ENCODE measurements at places on chromosomes 7 and 10.

GRCh38 chr7:48337012-48337621 is 165.9 kb downstream of the ABCA13 start:
- no peak for DNase-seq

- no peak for DNase-seq
These were observed 6.4 kb downstream of the SH2B2 start for GRCh38 chr7:102292813-102293798.

DNA sequence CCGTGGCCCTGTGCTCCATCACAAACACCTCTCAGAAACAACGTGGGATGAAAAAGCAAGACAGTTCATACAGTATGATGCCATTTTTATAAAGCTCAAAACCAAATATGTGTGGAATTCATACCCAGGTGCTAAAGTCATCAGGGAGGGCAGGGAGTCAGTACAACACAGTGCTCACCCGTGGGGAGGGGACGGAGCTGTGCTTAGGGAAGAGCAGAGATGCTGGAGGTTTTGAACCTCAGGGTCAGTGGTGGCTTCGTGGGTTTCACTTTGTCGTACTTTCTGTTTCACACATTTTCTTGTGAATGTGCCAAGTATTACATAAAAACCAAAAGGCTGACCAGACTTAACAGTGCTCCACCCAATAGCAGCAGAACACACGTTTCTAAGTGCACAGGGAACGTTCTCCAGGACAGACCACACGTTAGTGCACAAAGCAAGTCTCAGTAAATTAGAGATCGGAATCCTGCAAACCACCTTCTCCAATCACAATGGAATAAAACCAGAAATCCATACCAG is 21.2 kb downstream of the ZMIZ2 start:
- DNase-seq = no peak

DNA sequence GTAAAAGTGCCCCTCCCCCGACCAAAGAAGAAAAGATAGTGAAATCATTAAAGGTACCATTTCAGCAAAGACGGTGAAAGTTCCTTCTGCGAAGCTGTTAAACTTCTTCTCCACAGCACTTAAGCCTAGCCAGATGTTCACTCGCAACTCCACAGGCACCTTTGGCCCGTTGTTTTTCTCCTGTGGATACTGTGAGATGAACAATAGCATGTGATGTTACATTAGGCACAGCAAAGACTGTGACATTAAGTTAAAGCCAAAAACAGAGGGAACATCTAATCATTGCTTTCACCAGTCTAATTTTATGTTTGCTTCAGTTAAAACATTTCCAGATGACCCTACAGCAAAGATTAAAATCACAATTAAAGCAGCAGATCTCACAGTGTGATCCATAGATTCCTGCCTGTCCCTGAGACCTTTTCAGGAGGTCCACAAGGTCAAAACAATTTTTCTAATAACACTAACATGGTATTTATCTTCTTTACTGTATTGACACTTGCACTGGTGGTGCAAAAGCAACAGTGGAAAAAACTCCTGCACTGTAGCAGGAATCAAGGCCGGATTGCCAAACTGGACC is 112.5 kb downstream of the MYOF start:
- DNase-seq = no peak

- DNase-seq = no peak
These were observed 160.5 kb upstream of the TNRC18 start for GRCh38 chr7:5584096-5584495.

DNA sequence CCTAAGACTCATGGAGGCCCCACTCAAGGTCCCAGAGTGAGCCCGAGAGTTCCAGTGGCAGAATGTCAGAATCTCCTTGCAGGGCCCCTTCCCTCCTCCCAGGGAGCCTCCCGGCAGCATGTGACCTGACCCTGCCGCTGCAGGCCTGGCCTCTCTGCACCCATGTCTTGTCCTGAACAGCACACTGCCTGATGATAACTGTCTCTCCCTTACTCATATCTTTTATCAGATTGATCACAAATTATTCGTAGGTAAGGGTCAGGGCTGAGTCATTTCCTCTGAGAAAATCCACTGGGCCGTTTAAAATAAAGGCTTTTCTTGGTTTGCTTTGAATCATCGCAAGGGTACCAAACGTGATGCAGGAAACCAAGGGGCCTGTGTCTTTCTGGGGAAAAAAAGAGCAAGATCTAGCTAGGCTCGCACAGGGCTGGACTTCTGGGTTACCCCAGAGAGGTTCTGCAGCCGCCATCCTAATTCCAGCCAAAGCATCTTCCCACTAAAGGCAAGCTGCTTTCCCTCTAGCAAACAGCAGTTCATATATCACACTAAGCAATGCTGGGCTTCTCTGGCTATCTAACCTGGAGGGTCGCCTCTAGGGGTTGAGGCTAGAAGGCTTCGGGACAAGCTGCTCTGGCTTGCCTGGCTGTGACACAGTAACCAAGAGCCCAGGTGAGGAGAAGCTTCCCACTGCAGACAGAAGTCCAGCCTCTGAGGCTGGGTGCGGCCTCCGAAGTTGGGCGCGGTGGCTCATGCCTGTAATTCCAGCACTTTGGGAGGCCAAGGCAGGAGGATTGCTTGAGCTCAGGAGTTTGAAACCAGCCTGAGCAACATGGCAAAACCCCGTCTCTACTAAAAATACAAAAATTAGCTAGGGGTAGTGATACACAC is 104.9 kb downstream of the SPDYE5 start:
- DNase-seq = no peak

DNA sequence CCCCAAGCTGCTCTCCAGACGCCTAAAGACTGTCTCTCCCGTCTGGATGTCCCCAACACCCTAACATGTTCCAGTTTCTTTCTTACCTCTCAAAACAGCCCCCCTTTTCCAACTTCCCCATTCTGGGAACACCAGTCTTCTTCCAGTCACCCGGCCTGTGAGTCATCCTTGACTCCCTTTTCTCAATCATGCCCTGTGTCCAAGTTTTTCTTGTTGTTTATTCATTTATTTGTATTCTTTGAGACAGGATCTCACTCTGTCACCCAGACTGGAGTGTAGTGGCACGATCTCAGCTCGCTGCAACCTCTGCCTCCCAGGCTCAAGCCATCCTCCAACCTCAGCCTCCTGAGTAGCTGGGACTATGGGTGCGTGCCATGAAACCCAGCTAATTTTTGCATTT is 15.6 kb downstream of the SNX10 start:
- no peak for DNase-seq

- no peak for DNase-seq
These were observed 244.2 kb downstream of the THSD7A start for GRCh38 chr7:11587814-11588213.

- DNase-seq = no peak
These were observed 767.5 kb downstream of the GRID1 start for GRCh38 chr10:85599081-85599480.
